ENCODE measurements at places on chromosomes 3 and 15. TPM values are rescaled to one million over a fixed set of nuclear protein-coding genes. Genes with fewer than 3 reads are reported as not detected.

DNA sequence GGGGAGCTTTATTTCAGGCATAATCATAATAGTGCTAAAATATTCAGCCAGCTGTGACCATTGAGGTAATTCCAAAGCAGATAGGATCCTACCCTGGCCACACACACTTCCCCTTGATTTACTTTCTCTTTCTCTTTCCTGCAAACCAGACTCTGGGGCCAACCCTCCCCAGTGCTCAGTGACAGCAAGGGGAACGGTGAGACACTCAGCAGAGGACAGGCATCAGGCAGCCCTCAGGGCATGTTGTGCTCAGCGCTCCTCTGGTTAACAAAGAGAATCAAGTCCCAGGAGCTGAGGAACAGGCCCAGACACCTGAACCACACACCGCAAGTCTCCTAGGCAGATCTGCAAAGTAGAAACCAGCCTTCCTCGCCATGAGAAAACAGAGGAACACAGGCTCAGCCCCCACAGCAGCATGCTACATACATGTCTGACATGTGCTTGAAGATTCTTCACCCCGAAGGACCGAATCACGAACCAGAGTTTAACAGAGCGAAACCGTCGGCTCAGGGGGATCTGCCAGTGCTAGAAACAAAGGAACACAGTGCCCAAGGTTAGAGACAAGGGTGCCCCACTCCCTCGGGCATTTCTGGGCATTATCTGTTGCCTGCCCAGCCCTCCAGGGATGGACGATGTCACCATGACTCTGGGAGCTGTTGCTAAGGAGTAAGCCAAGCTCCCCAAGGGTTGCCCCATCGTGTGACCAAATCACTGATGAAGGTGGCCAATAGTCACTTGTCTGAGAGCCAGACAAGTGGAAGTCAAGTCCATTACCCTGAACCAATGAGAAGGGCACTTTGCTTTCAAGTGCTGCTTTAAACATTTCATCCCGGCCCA is 17.5 kb downstream of the HDC start:
- DNase-seq: no peak

The CLEC3B gene
- total RNA-seq: 42.9 TPM

The MFSD1 gene
- 53.1 TPM for total RNA-seq

The PRRT3 gene
- total RNA-seq: 6.1 TPM

DNA sequence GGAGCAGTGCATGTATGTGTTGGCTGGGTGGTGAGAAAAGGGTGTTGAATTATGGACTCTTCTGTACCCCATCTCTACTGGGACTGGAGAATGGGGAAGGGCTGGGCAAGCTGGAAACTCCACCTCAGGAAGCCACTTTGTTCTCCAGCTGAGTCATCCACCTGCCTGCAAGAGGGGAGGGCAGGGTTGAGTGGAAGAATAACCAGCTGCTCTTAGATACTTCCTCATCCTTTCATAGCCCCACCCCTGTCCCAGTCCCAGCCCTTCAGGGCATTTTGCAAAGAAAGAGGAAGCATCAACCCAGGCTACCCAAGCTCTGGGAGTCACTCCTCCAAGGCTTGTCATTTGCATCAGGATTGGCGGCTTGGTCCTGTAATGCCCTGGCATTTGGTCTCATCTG is 33.1 kb downstream of the RAB11A start:
- DNase-seq: peak; percentile 80

The PARP9 gene
- total RNA-seq: 29.6 TPM

DNA sequence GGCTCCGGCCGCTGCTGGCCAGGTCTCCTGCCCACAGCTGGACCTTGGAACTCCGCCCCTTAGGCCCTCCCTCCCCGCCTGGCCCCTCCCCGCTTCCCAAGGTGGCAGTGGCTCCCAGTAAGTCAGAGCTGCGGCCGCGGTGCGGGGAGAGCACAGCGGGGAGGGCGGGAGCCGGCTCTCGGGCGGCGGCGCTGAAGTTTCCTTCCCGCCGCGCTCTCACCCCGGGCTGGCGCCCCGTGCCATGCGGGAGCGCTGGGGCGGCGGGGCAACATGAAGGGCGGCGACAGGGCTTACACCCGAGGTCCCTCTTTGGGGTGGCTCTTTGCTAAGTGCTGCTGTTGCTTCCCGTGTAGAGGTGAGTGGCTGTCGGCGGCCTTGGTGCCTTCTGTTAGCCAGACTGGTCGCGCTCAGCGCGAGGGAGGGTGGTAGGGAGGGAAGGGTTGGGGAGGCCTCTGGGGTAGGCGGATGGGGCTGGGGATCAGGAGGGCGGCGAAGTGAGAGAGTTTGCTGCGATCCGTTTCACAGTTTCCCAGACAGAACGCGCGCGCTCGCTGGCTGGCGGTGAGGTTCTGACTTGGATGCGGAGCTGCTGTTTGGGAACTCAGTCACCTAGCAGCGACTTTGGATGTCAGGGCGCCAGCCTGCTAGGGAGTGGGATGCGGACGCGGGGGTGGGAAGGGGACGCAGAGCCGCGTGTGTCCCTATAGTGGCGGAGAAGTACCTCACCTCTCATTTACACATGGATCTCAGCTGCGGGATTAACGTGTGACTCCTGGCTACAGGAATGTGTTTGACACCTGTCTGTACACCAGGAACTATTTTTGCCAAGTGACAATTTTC is 145.5 kb upstream of the UMPS start:
- peak; percentile 85 for DNase-seq

The ARID3B gene
- 6.8 TPM for total RNA-seq

The FANCD2OS gene
- not detected for total RNA-seq

The C3orf70 gene
- total RNA-seq: 20.0 TPM

The GREM1 gene
- 293 TPM for total RNA-seq

The CCDC66 gene
- 20.6 TPM for total RNA-seq

The GHSR gene
- total RNA-seq: not detected

GRCh38 chr3:160667452-160667851 is 9.5 kb upstream of the ARL14 start:
- peak; percentile 72 for DNase-seq

DNA sequence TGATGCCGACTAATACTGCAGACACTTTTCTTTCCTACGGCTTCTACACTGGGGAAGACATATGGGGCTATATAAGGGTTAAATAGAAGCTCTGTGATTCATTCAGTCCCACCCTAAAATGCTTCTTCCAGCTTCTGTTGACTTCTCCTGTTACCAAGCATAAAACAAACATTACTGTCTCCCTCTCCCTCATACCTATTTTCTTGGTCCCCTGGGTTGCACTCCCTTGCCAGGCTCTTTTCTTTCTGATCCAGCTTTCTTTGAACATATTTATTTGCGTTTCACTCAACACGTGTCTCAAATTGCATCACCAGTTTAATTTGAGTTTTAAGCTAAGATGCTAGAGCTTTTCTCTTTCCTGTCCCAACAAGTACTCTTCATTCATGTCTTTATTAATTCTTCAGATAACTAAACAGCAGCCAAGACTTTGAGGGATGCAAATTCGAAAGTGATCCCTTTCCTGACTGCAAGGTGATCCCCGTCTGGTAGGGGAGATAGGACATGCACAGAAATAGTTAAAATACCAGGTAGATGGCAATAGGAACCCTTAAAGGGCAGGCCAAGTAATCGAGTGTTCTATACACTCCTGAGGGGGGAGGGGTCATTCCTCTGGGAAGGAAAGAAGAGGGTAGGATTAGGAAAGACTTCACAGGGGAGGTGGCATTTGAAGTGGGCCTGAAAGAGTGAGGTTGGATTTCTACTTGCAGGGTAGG is 198.6 kb upstream of the BCL6 start:
- no peak for DNase-seq

The SLC41A3 gene
- 95.5 TPM for total RNA-seq

DNA sequence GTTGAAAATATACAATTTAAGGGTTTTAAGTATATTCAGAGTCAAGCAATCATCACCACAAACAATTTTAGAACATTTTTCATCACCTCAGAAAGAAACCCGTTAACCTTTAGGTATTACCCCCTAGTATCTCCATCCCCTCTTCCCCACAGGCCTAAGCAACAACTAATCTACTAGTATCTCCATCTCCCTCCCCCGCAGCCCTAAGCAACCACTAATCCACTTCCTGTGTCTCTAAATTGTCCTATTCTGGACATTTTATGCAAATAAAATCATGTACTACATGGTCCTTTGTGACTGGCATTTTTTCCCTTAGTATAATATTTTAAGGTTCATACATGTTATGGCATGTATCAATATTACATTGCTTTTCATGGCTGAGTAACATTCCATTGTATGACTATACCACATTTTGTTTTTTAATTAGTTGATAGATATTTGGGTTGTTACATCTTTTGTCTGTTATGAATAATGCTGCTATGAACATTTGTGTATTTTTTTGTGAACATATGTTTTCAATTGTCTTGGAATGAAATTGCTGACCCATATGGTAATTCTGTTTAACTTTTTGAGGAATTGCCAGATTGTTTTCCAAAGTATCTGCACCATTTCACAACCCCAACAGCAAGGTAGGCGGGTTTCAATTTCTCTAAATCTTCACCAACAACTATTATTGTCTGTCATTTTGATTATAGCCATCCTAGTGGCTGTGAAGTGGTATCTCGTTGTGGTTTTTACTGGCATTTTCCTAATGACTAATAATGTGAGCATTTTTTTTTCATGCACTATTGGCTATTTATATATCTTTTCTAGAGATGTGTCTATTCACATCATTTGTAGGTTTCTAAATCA is 215.6 kb upstream of the CD96 start:
- DNase-seq: no peak

DNA sequence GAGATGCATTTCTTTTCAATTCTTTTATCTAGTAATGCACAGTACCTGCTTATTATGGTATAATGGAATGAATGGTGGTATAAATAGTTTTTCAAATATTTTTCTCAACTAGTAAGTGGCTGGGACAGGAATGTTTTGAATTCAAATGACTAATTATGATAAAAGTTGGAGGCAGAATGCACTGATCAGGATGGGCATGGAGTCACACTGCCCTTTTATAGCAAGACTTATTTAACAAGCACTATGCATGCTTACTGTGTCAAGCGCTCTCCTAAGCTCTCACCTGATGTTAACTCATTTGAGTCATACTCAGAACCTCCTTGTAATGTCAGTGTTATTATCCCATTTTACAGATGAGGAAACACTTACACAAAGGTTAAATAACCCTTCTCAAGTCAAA is 221.8 kb downstream of the FEZF2 start:
- DNase-seq: no peak

DNA sequence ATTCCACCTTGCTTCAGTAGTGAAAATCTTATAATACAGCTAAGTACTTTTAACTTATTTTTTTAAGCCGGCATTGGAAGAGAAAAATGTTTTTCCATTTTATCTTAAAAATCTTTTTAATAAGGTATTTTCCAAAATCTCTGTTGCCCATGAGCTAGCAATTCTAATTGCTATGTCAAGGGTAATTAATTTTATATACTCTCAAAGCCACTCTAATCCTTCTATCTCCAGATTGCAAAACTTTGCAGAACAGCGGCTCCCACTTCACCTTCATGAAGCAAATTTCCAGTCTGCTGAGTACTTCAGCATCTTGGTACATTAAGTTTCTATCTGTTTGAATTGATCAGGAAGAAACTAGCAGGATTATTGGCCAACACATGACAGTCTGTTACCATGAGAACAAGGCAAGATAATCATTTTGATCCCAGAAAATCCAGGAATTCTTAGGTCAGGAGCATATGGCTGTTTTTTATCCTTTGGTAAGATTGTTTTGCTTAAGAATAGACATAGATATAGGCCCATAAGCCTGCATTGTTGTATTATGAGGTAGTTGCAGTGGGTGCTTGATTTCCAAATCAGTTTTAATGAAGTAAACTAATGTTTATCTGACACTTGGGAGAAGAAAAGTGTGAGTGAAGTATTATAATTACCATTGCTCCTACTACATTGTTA is 6.0 kb downstream of the TIPARP start:
- DNase-seq: no peak

DNA sequence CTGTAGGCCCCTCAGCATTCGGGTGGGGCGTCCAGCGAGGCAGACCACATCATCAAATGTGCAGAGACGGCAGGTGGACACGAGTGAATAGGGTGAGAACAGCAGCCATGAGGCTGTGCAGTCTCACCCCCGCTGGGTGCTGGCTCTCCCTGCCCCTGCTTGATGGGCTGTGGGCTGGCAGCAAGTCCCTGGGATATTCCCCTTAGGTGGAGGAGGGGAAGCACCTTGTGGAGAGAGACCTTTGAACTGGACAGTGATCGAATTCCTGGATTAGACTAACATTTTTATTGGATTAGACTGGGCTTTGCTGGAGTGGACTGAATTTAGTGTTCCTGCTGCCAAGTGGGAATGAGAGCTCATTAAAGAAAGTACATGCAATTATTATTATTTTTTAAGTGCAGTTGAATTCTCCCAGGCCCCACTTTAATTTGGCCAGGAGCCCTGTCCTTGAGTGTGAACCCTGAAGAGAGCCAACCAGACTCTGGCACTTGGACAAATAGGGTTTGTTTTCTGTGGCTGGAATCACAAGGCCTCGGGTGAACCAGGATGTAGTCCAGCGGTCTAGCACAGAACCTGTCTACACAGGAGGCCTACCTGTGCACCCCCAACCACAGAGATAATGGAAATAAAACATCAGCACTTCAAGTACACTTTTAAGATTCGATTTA is 193.1 kb downstream of the ABHD5 start:
- no peak for DNase-seq

DNA sequence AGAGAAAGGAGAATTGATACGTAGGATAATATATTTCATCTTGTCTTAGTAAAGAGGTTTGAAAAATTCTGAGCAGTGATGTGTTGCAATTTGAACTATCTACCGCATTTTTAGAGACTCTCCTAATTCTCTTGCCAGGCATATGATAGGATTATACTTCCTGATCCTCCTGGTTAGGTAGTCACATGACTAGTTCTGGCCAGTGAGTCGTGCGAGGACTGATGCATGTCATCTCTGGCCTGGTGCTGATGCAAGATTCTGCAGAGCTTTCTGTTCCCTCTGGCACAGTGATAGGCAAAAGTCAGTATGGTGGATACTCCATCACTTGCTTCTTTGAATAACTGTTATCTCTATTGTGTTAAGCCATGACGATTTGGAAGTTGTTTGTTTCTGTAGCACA is 277.6 kb upstream of the NAALADL2 start:
- no peak for DNase-seq

GRCh38 chr3:184384856-184385422 is 5.1 kb downstream of the CHRD start:
- DNase-seq: no peak

DNA sequence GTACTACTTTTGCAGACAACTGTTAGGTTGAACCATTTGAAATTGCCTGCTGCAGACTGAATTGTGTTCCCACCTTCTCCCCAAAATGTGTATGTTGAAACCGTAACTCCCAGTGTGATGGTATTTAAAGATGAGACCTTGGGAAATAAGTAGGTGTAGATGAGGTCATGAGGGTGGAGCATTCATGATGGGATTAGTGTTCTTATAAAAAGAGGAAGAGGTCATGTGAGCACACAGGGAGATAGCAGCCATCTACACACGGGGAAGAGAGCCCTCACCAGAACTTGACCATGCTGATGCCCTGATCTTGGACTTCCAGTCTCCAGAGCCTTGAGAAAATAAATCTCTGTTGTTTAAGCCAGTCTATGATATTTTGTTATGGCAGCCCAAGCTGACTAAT is 17.4 kb upstream of the FHIT start:
- no peak for DNase-seq

DNA sequence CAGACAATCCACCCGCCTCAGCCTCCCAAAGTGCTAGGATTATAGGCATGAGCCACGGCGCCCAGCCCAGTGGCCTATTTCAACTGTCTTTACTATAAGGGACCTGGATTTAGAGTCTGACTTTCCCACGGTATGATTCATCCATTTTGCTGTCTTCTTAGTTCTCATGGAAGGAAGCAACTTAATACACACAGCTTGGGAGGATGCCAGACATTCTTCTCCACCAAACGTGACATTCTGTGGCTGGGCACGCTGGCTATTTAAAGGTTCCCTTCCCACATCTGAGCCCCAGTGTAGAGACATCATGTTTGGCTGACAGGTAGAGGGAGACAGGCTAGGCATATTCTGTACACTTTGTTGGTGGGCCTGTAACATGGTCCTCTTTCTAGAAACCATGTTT is 26.2 kb downstream of the FAM43A start:
- no peak for DNase-seq

The CLK3 gene
- total RNA-seq: 95.0 TPM

The WDR53 gene
- 8.6 TPM for total RNA-seq

Measured in mucosa of gallbladder (tissue), 1 donor.